ENCODE measurements at places on chromosomes 3 and 15. TPM values are rescaled to one million over a fixed set of nuclear protein-coding genes. Genes with fewer than 3 reads are reported as not detected.

DOCK3 gene
- 3.8 TPM for total RNA-seq

CGNL1 gene
- 16.8 TPM for total RNA-seq

PDCD10 gene
- 27.5 TPM for total RNA-seq

GAP43 gene
- total RNA-seq, result 3.5 TPM

SLC12A1 gene
- not detected for total RNA-seq

ACKR2 gene
- total RNA-seq, result 2.2 TPM

SPG21 gene
- 58.6 TPM for total RNA-seq

SEMA3G gene
- total RNA-seq, result 19.9 TPM

GPR62 gene
- total RNA-seq, result 0.53 TPM

EOGT gene
- 58.9 TPM for total RNA-seq

PHLDB2 gene
- total RNA-seq, result 31.2 TPM

AHSG gene
- 0.13 TPM for total RNA-seq

NUDT16 gene
- total RNA-seq, result 25.4 TPM

ZXDC gene
- 15.7 TPM for total RNA-seq

P2RY1 gene
- total RNA-seq, result 2.8 TPM

MGLL gene
- 122 TPM for total RNA-seq

ZBED2 gene
- not detected for total RNA-seq

TUSC7 gene
- not detected for total RNA-seq

EPB42 gene
- 2.3 TPM for total RNA-seq

HRG gene
- 0.16 TPM for total RNA-seq

DIS3L gene
- 31.2 TPM for total RNA-seq

CPNE4 gene
- 7.6 TPM for total RNA-seq

TEX55 gene
- not detected for total RNA-seq

POTEB2 gene
- total RNA-seq, result not detected

MYLK gene
- total RNA-seq, result 116 TPM

ZNF662 gene
- 5.2 TPM for total RNA-seq

KBTBD13 gene
- total RNA-seq, result 5.2 TPM

CLEC3B gene
- total RNA-seq, result 107 TPM

LRRC31 gene
- total RNA-seq, result not detected

FBXW12 gene
- not detected for total RNA-seq

ZNF385D gene
- 7.4 TPM for total RNA-seq

ALG1L2 gene
- total RNA-seq, result not detected

SCAANT1 gene
- total RNA-seq, result not detected

CPNE9 gene
- total RNA-seq, result 0.10 TPM

PRTG gene
- 1.1 TPM for total RNA-seq

PLSCR2 gene
- not detected for total RNA-seq

IL12A gene
- 0.24 TPM for total RNA-seq

BOC gene
- total RNA-seq, result 14.5 TPM

CKMT1A gene
- 3.8 TPM for total RNA-seq

DBR1 gene
- total RNA-seq, result 9.7 TPM

CLSTN2 gene
- 26.6 TPM for total RNA-seq

SMCO1 gene
- 10.7 TPM for total RNA-seq

ANKUB1 gene
- not detected for total RNA-seq

IGSF10 gene
- 11.5 TPM for total RNA-seq

CCR4 gene
- 0.24 TPM for total RNA-seq

CLDND1 gene
- total RNA-seq, result 73.3 TPM

FBLN2 gene
- 178 TPM for total RNA-seq

DUOXA1 gene
- 2.1 TPM for total RNA-seq

AMT gene
- 13.9 TPM for total RNA-seq

ZSCAN2 gene
- total RNA-seq, result 5.0 TPM

ABHD6 gene
- total RNA-seq, result 11.7 TPM
